NB4 (cell line): ENCODE measurements at places on chromosomes 3 and 15.

GRCh38 chr15:89777782-89778380 lies 1.7 kb downstream of the MESP2 start:
- DNase-seq = no peak

GRCh38 chr3:153614140-153614539 lies 452.1 kb downstream of the RAP2B start:
- no peak for DNase-seq

- DNase-seq = no peak
These were observed 281.2 kb upstream of the THBS1 start for GRCh38 chr15:39299486-39300267.

- no peak for DNase-seq
These were observed 22.2 kb downstream of the MME start for GRCh38 chr3:155102329-155102728.

DNA sequence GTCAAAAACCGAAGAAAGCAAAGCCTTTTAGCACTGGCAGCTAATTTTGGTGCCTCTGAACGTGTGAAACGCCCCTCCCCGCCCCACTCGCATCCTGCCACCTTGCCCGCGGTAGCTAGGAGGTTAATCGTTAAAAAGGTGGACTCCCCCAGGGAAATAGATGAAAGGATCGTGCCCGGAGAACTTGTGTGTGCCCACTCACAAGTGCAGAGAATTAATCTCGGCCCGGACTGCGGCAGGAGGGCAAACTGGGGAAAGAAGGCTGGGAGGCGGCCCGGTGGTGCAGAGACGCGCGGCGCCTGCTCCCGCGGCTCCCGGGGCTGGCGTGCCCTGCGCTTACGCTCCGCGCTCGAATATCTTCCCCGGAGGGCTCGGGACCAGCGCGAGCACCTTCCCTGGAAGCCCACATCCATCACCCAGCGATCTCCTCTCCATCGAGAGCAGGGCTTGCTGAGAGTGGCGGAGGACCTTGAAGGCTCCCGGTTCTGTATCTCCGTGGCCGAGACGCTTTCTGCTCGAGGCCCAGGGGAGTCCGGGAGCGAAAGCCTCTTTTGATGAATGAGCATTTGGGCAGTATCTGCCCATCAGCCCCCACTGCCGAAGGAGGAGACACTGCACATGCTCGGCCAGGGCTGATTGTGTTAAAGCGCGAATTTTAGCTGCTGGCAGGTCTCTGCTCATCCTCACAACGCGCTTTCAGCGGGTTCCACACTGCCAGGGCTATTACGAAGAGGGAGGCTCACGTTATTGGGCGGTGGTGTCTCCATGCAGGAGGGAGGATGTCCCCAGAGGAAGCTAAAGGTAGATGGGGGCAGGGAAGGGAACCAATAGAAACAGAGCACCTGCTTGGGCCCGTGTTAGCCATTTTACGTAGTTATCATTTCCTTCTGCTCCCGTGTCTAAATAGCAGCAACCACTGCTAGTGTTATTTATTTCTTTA lies 1.3 kb upstream of the SPTSSB start:
- no peak for DNase-seq

GRCh38 chr3:146159037-146159436 lies 1.9 kb downstream of the PLOD2 start:
- DNase-seq = no peak

- no peak for DNase-seq
These were observed 27.7 kb upstream of the SMAD3 start for GRCh38 chr15:67037694-67038093.

- DNase-seq = peak; percentile 31
These were observed 234.0 kb downstream of the RBMS3 start for GRCh38 chr3:29514912-29515311.

GRCh38 chr15:87219650-87220615 lies 1036.6 kb downstream of the NTRK3 start:
- DNase-seq = no peak

DNA sequence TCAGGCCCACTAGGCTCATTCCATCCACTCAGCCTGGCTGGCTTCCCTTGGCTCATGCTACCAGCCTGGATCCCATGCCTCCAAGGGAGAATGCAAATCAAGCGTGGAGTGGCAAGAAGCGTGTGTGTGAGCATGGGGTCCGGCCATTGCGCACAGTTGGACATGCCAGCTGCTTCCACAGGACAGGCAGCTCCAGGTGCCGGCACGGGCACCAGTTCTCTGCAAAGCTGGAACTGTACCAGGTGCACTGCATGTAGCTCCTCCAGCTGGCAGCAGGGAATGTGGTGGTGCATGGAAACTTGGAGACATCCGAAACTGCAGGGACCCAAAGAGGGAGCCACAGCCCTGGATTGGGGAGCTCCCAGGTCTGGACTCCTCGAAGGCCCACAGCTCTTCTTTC lies 449.8 kb downstream of the EPHA6 start:
- DNase-seq = no peak

DNA sequence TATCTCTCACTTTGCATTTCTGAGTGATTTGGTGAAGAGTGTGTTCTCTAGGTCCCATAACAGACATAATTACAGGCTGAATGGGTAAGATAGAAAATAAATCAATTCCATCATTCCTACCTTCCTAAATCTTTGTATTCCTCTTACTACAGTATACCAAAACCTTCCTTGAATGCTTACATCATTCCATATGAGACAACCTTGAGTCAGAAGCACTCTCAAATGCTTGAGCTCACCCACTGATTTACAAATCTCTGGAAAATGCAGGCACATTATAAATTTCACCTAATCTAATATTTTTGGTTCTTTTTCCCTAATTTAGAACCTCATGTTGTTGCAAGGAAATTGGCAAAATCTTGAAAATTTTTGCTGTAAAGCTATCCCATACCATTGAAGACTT lies 239.1 kb downstream of the CBLB start:
- no peak for DNase-seq

DNA sequence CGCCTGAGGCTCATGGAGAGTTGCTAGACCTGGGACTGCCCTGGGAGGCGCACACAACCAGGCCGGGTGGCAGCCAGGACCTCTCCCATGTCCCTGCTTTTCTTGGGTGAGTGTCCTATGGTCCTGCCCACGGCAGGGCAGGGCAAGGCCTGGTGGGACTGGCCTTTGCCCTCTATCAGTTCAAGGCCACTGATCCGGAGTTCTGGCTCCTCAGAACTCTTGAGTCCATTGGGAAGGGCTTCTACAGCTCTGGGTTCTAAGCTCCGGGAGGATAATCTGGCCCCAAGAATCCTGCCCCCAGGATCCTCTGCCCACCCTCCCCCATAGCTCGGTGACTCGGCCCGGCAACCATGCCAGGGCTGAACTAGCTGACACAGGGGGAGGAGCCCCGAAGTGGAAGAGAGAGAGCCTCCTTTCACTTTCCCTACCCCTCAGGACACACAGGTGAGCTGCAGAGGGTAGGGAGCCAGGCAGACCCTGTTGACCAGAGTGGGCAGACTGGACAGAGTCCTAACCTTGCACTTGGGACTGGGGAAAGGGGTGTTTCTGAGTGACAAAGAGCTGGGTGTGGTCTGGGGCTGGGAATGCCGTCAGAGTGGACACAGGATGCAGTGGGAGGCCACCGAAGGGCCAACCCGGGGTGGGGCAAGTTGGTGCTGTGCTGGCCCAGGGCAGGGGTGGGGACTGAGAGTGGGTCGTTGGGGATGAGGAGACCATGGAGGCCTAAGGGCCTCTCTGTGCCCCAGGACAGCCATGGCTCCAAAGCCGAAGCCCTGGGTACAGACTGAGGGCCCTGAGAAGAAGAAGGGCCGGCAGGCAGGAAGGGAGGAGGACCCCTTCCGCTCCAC lies 664 bp downstream of the PARP3 start:
- DNase-seq = peak; percentile 58

GRCh38 chr3:187792521-187792920 lies 47.3 kb upstream of the BCL6 start:
- DNase-seq = no peak

GRCh38 chr15:67382723-67383122 lies 128.1 kb downstream of the IQCH start:
- DNase-seq = no peak

GRCh38 chr3:111890051-111890580 lies 31.1 kb downstream of the PHLDB2 start:
- no peak for DNase-seq

DNA sequence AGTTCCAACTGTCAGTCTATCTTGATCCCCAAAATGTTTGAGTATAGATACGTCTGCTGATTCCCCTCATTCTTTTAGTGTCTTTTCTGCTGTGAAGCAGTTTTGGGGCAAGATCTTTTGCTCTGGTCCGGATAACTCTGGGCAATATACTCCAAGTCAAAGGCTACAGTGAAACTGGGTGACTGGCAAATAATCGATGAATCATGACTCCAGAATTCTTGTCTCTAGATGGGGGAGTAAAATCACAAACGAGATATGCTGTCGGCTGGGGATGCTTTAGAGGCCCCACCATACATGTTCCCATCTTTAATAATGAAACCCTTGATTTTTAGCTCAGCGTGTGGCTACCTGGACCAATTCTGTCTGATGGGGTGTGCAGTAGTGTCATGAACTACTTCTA lies 76.5 kb downstream of the KLF13 start:
- DNase-seq = no peak

DNA sequence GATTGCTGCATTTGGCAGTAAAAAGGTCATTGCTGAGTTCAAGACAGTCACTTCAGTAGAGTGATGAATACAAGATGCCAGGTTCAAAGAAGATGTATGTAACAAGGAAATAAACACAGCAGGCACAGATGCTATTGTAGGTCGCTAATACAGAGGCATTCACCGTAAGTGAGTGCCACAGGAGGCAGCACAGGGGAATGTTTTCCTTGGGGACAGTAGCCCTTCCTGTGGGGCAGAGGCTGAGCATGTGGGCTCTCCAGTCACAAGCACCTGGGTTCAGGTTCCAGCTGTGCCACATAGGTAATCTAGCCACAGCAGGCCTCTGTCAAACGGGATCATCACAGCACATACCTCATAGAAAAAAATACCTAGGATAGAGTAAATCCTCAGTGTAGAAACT lies 86.3 kb downstream of the RSL24D1 start:
- no peak for DNase-seq

DNA sequence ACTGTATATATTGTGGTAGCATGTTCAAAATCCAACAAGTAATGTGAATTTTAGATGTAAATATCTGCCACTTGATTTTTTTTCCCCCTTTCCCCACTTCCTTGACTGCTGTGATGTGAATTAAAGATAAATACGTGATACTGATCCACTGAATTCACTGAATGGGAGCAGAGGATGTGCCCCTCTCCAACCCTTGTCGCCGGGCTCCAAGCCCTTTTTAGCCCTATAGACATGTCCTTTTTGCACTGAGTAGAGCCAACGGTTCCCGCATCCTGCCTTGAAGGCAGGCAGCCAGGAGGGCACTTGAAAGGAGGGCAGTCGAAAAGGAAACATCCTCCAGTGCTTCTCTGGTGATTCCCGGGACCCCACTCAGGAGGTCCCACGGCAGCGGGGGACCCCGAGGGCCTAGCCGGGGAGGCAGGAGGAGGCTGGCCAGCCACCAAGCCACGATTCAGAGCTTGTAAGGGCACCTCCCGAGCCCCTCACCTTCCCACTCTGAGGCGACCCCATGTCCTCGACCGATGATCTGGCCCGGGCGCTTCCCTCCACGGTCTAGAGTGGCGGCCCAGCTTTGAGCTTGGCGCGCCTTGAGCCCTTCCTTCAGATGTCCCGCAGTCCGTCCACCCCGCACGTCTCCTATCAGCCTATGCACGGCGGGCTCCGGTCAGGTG lies 901 bp upstream of the MANF start:
- DNase-seq = peak; percentile 49

GRCh38 chr3:148173851-148174250 lies 523.9 kb upstream of the AGTR1 start:
- peak; percentile 22 for DNase-seq

DNA sequence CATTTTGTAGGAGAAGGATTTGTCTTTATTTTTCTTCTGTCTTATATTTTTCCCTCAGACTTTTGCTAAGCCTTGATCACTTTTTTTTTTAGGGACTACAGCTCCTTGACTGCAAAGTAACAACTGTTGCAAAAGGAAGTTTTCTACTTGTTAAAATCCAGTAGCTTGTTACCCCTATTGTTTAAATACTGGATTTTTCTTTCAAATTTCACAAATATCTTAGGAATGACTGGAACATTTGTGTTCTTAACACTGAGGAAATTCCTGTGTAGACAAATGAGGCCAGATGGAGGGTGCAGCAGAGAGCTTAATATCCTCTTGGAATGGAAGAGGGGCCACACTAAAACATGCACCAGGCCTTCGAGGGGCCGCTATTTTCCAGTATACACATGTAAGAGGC lies 3.2 kb upstream of the PGPEP1L start:
- no peak for DNase-seq

GRCh38 chr3:48404440-48405342 lies 25.2 kb downstream of the PLXNB1 start:
- DNase-seq = no peak

DNA sequence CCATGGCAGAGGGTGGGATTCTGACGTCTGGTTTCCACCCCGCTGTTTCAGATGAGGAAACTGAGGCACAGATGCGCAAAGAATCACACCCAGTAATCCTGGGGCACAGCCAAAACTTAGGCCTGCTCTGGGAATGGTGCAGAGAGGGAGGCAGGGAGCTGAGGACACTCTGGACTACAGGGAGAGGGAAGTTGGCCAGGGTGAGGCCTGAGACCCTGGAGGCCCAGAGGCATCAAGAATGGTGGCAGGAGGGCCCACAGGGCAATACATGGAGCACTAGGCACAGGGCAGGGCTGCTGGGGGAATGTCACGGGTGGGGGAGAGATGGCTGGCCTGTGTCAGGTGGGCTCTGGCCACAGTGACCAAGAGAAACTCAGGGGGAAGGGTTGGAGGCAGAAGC lies 63.6 kb downstream of the TLE3 start:
- no peak for DNase-seq

GRCh38 chr3:16795581-16795980 lies 89.2 kb upstream of the PLCL2 start:
- DNase-seq = peak; percentile 52

GRCh38 chr15:73392025-73392424 lies 23.3 kb upstream of the HCN4 start:
- no peak for DNase-seq

- peak; percentile 13 for DNase-seq
These were observed 31.9 kb downstream of the SPATA16 start for GRCh38 chr3:173109143-173109542.

- peak; percentile 83 for DNase-seq
These were observed 1.9 kb upstream of the RAB43 start for GRCh38 chr3:129123314-129124060.

DNA sequence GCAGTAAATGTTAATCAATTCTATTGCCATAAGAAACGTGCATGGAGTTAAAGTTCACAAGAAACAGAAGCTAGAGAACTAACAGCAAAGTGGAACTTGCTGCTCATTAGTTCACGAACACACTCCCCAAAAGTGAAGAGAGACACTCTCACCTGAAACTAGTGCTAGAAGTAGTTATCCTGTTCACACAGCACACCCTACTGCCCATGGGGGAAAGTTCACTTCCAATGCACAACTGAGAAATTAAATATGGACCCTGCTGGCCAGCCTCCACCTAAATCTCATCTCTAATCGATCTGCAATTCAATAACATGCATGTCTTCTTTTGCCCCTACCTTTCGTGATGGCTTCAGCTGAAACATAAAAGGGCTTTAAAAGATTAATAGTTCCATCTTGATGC lies 39.4 kb upstream of the FRMD4B start:
- peak; percentile 21 for DNase-seq
